ENCODE measurements at places on chromosomes 3 and 15. TPM values are rescaled to one million over a fixed set of nuclear protein-coding genes. Genes with fewer than 3 reads are reported as not detected.

TM6SF1 gene
- 0.36 TPM for total RNA-seq

GRCh38 chr15:35145336-35145735, 60.2 kb upstream of the NANOGP8 start:
- no peak for DNase-seq
- no peaks in the 10 kb centered on the region for H3K36me3 ChIP-seq
- H3K27ac ChIP-seq, result no peak overlapping the region

MEX3B gene
- 11.2 TPM for total RNA-seq

ELL3 gene
- total RNA-seq, result 3.6 TPM

COL6A5 gene
- total RNA-seq, result not detected

ZNF660 gene
- total RNA-seq, result 5.0 TPM

NMNAT3 gene
- total RNA-seq, result 0.59 TPM

MBD4 gene
- total RNA-seq, result 37.1 TPM

LRTM1 gene
- total RNA-seq, result not detected

- no peak overlapping the region for H3K27ac ChIP-seq
- H3K36me3 ChIP-seq, result no peaks in the 10 kb centered on the region
- peaks cover 3% of the 10 kb centered on the region for H3K27me3 ChIP-seq
- no peaks in the 10 kb centered on the region for H3K4me1 ChIP-seq
- peak; percentile 81 for DNase-seq
These were observed 193.6 kb downstream of the CLSTN2 start for GRCh38 chr3:140128631-140129030.

GOLGA6D gene
- not detected for total RNA-seq

DNA sequence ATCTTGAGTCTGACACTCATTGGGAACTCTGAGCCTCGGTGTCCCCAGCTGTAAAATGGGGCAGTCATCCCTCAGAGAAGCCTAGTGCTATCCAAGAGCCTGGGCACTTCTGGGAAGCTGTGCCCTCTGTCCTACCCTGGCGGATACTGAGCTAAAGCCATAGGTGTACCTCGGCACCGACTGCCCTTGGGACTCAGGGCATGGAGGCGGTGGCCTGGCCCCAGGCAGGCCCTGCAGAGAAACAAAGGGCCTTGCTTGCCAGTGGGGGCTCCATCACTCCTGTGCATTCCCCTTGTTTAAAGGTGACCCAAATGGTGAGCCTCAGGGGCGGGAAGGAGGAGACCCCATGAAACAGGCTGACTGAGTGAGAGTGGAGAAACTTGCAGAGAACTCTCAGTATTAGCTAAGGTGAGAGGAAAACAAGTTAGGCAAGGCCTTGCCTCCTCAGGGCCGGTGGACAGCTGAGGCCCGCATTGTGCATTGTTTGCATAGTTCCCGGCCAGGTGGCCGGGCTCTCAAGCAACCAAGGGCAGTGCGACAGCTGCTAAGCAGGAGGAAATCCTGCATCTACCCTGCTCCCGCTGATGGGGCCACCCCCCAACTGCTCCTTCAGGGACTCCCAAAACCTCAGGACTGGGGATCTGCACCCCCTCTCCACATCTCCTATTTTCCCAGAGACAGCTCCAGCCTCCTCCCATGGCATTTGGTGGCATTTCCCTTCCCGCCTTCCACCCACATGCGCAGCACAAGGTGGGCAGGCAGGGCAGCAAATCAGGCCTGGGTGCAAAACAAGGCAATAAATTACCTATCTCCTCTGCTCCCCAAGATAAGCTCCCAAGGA, 4.3 kb downstream of the PFKFB4 start:
- H3K27ac ChIP-seq, result no peak overlapping the region
- H3K36me3 ChIP-seq, result peaks cover under 1% of the 10 kb centered on the region
- no peak overlapping the region for H3K4me3 ChIP-seq

- H3K4me1 ChIP-seq, result peaks cover 45% of the 10 kb centered on the region
- H3K27ac ChIP-seq, result no peak overlapping the region
- no peak overlapping the region for H3K4me3 ChIP-seq
- peak; percentile 73 for DNase-seq
- H3K36me3 ChIP-seq, result no peaks in the 10 kb centered on the region
- no peaks in the 10 kb centered on the region for H3K27me3 ChIP-seq
These were observed 31.2 kb upstream of the LACTB start for GRCh38 chr15:63090472-63090871.

GRCh38 chr3:126852511-126852910, 130.4 kb upstream of the PLXNA1 start:
- no peaks in the 10 kb centered on the region for H3K36me3 ChIP-seq
- no peak overlapping the region for H3K27ac ChIP-seq
- H3K4me3 ChIP-seq, result no peak overlapping the region
- peaks cover 10% of the 10 kb centered on the region for H3K4me1 ChIP-seq
- no peaks in the 10 kb centered on the region for H3K27me3 ChIP-seq

GRCh38 chr3:20041197-20041780, 1.0 kb downstream of the KAT2B start:
- DNase-seq, result peak; percentile 92
- H3K4me3 ChIP-seq, result peak overlapping the region; percentile 84

GRCh38 chr3:85939074-85939482, 980.3 kb downstream of the CADM2 start:
- no peaks in the 10 kb centered on the region for H3K27me3 ChIP-seq
- no peak overlapping the region for H3K4me3 ChIP-seq
- no peaks in the 10 kb centered on the region for H3K36me3 ChIP-seq

OGG1 gene
- 25.7 TPM for total RNA-seq

GRCh38 chr3:127536830-127537812, 53.4 kb downstream of the TPRA1 start:
- DNase-seq, result peak; percentile 44
- no peaks in the 10 kb centered on the region for H3K36me3 ChIP-seq
- H3K27ac ChIP-seq, result no peak overlapping the region
- H3K4me1 ChIP-seq, result no peaks in the 10 kb centered on the region
- no peak overlapping the region for H3K4me3 ChIP-seq

CCRL2 gene
- 0.88 TPM for total RNA-seq

GRCh38 chr15:50164458-50164857, 17.5 kb upstream of the SLC27A2 start:
- no peaks in the 10 kb centered on the region for H3K36me3 ChIP-seq
- no peak overlapping the region for H3K27ac ChIP-seq
- H3K27me3 ChIP-seq, result no peaks in the 10 kb centered on the region
- peaks cover 21% of the 10 kb centered on the region for H3K4me1 ChIP-seq

DNA sequence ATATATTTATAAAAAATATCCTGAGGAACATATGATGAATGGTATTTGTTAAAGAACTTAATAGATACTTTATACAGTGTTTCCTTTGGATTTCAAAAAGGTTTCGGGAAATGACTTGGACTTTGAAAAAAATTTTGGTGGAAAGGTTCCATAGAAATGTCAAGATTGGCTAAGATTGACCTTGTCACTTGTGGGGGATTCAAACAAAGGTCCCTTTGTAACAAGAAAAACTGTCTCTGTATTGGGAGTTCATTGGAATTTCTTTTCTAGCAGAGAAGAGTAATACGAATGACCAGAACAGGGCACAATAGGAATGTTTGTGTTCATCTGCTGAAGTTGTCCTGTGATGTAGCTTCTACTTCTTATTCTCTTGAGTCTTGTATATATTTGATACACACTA, 43.2 kb downstream of the ARHGEF26 start:
- H3K4me3 ChIP-seq, result no peak overlapping the region
- DNase-seq, result no peak
- no peaks in the 10 kb centered on the region for H3K27me3 ChIP-seq
- no peaks in the 10 kb centered on the region for H3K4me1 ChIP-seq
- H3K36me3 ChIP-seq, result no peaks in the 10 kb centered on the region

- no peaks in the 10 kb centered on the region for H3K27me3 ChIP-seq
- DNase-seq, result peak; percentile 50
- H3K36me3 ChIP-seq, result no peaks in the 10 kb centered on the region
- no peak overlapping the region for H3K4me3 ChIP-seq
These were observed 59.2 kb downstream of the TBL1XR1 start for GRCh38 chr3:177137774-177138705.

EEF1AKMT4 gene
- 2.7 TPM for total RNA-seq

- peak overlapping the region; percentile 14 for H3K4me3 ChIP-seq
- peak overlapping the region; percentile 88 for H3K27ac ChIP-seq
- H3K4me1 ChIP-seq, result peaks cover 18% of the 10 kb centered on the region
- H3K27me3 ChIP-seq, result no peaks in the 10 kb centered on the region
These were observed 285.7 kb upstream of the MME start for GRCh38 chr3:154794391-154794790.

- H3K4me3 ChIP-seq, result peak overlapping the region; percentile 95
- no peaks in the 10 kb centered on the region for H3K27me3 ChIP-seq
- H3K36me3 ChIP-seq, result no peaks in the 10 kb centered on the region
- peaks cover 11% of the 10 kb centered on the region for H3K4me1 ChIP-seq
These were observed 1.4 kb upstream of the RAP2B start for GRCh38 chr3:153160451-153161137.

DNA sequence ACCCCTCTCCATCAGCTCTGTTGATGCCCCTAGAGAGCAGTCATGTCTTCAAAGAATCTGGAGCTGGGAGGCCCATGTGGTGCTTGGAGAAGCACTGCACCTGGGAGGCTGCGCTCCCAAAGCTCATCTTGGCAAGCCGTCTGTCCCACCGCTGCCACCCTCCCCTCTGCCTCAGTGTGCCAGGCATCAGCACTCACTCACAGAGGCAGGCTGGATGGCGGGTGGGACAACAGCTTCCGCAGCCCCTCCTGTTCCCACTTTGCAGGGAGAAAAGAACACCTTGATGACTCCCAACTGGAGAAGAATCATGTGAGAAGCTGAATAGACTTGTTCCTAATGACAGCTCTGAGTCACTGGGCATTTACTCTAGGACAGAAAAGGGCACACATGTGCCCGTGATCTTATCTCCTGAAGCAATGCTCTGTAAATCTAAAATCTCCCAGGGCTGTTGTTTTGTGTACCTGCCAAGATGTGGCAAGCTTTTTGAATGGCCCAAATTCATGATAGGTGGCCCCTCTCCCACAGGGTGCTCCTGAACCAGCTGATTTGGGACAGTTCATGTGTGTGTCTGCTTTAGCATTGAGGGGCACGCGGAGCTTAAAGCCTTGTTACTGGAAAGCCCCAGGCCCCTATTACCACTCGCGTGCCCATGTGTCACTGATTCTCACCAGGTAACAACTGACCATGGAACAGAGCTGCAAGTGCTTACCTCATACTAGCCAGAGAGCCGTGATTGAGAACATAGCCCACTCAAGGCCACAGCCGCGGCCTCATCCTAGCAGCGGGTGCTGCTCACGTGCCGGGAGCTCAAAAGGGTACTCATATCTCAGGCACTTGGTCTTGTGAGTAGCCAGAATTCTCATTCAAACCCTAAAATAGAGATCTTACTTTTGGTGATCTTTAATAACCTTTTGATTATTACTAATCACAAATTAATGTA, 104.4 kb downstream of the DNAJB8 start:
- DNase-seq, result peak; percentile 86
- H3K36me3 ChIP-seq, result no peaks in the 10 kb centered on the region
- no peak overlapping the region for H3K4me3 ChIP-seq
- no peak overlapping the region for H3K27ac ChIP-seq

GRCh38 chr3:148954981-148955380, 36.4 kb upstream of the GYG1 start:
- no peaks in the 10 kb centered on the region for H3K27me3 ChIP-seq
- H3K4me1 ChIP-seq, result peaks cover 12% of the 10 kb centered on the region
- H3K27ac ChIP-seq, result peak overlapping the region; percentile 14
- H3K4me3 ChIP-seq, result no peak overlapping the region
- H3K36me3 ChIP-seq, result no peaks in the 10 kb centered on the region

DNA sequence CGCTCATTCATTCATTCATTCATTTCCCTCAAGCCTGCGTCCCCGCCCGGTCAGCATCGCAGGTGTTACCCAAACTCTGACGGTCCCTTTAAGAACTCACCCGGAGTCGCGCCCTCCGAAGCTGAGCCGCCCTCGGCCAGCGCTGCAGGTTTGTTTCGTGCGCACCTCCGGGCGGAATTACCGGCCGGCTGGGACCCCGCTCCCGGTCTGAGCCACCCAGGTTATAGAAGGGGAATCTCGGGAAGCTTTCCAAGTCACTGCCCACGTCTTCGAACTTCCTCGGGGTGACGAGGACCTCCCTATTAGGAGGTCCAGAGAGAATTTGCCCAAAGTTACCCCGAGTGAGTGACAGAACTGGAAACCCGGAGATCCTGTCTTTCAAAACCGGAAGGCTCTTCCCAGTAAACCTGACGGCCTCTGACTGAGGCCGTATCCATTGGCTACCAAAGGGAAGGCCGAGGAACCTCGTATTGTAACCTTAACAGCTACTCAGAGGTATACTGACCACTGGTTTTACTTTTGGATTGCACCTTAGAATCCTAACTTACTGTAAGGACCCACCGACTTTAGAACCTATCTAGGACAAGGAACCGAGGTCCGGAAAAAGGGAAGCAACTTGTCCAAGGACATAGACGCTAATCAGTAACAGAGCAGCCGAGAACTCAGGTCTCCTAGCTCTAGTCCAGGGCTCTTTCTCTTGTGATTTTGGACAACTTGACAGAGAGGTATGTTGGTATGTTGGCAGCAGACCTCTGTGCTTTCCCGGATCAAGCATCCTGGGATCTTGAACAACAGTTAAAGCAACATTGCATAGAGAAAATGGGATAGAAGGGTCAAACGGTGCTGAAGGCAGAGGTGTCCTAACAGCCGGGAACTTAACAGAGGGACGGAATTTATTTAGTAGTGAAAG, 788 bp upstream of the DLG1 start:
- peak; percentile 67 for DNase-seq
- H3K4me1 ChIP-seq, result peaks cover 37% of the 10 kb centered on the region
- peak overlapping the region; percentile 88 for H3K4me3 ChIP-seq
- H3K36me3 ChIP-seq, result peaks cover 18% of the 10 kb centered on the region
- no peaks in the 10 kb centered on the region for H3K27me3 ChIP-seq

- H3K27ac ChIP-seq, result no peak overlapping the region
- H3K4me3 ChIP-seq, result no peak overlapping the region
- H3K36me3 ChIP-seq, result no peaks in the 10 kb centered on the region
- peak; percentile 6 for DNase-seq
- H3K4me1 ChIP-seq, result peaks cover 13% of the 10 kb centered on the region
- no peaks in the 10 kb centered on the region for H3K27me3 ChIP-seq
These were observed 24.5 kb upstream of the RNF111 start for GRCh38 chr15:58962662-58963565.

DNA sequence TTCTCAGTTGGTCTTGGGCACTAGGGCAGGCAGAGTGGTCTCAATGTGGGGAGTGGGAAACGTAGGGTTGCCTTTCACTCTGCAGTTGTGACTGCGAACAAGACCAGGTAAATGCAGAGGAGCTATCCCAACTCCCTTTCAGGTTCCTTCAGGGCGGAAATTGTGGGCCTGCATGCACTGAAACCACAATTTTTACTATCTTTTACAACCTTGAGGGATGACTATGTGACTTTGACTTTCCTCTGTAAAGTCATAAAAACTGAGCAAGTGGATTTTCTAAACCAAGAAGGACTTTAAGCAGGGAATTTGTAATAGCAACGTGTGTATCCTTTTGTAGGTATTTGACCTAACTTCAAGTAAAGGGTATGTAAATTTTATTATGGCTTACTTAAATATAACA, 171.4 kb upstream of the CADPS start:
- DNase-seq, result no peak
- H3K4me3 ChIP-seq, result no peak overlapping the region
- no peaks in the 10 kb centered on the region for H3K27me3 ChIP-seq
- H3K27ac ChIP-seq, result no peak overlapping the region
- H3K4me1 ChIP-seq, result no peaks in the 10 kb centered on the region

All from osteoblast (primary cell).